Activated CD4-positive, alpha-beta T cell treated with anti-CD3 and anti-CD28 coated beads, Interleukin-2, amount 50 U/mL, for 1 hour (primary cell): ENCODE measurements at places on chromosomes 4 and X.

DNA sequence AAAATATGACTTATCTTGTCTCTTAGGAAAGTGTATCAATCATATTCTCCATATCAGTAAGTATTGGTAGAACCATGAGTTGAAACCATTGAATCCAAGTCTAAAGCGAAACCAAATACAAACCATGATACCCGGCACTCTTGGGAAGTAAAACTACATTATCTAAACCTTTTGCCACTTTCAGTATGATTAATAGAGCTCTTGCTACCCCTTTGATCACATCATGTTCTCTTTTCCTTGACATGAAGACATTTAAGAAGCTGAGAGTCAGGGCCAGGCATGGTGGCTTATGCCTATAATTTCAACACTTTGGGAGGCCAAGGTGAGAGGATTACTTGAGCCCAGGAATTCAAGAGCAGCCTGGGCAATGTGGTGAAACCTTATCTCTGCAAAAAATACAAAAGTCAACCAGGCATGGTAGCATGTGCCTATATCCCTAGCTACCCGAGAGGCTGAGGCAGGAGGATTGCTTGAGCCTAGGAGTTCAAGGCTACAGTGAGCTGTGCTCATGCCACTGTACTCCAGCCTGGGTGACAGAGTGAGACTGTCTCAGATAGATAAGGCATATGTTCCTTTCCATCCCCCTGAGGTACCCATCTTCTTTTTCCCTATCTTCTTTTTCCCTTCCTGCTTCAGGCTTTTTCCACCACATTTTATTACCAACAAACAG is 45.4 kb downstream of the CEP135 start:
- no peak for DNase-seq

DNA sequence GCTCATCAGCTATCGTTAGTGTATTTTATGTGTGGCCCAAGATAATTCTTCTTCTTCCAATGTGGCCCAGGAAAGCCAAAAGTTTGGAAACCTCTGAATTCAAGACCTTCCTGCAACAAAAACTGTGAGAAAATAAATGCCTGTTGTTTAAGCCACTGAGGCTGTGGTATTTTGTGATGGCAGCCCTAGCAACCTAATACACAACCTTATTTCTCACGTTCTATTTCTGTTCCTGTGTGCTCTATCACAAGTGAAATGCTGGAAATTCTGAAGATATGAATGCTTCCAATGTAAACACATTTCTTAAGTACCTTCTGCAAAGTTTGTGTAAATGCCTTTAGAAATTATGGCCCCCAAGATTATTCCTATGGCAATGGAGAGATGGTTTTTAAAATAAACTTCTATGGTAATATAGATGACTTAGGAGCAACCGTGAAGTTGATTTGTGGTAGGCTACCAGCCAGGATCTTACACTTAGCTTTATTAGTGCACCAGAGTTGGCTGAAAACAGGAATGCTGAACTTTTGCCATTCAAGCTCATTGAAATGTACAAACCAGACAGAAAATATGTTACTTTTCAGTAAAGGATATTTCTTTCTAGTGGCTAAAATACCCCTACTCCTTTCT is 148.0 kb downstream of the USP46 start:
- no peak for DNase-seq

DNA sequence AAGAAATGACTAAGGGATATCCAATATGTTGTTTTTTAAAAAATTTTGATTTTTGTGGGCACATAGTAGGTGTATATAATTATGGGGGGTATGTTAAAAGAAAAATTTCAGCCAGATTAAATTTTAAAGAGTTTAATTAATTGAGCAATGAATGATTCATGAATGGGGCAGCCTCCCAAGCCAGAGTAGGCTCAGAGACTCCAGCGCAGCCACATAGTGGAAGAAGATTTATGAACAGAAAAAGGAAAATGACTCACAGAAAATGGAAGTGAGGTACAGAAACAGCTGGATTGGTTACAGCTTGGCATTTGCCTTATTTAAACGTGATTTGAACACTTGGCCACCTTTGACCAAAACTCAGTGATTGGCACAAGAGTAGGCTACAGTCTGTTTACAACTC is 91.7 kb downstream of the SPATA18 start:
- DNase-seq, result no peak

DNA sequence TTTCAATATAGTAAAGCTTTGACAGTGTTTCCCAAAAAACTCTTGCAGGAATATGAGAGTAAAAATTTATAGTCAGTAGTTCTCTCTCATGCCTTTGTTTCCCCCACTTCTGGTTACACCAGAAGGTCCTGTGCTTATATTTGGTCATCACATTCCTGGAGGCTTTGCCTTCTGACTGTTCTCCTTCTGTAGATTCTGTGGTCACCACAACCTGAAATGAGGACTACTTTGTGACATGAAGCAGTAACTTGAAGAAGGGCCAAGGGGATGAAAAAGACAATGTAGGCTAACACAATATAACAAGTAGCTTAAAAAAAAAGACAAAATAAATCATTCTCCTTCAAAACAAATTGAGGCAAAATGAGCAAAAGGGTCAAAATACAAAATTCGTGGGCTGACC is 366.2 kb upstream of the NR3C2 start:
- DNase-seq, result no peak

- DNase-seq, result no peak
Observed at GRCh38 chr4:53844133-53844532, 220.3 kb downstream of the CHIC2 start.

GRCh38 chrX:97446298-97446882 is 562.7 kb downstream of the RPA4 start:
- DNase-seq, result no peak

- DNase-seq, result no peak
Observed at GRCh38 chr4:16691450-16691849, 207.0 kb downstream of the LDB2 start.

DNA sequence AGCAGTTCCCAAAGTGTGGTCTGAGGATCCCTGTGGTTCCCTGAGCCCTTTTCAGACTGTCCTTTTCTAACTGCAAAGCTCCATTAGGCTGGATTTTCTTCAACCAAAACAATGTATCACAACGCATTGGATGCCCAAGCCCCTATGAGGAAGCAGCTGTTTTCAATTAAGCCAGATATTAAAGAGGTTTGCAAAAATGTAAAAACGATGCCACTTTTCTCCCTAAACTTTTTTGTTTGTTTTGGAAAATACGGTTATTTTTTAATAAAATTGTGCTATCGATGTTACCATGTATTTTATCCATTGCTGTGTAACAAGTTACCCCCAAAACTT is 170.4 kb upstream of the BCOR start:
- no peak for DNase-seq
